ENCODE measurements at places on chromosomes 5 and 9. TPM values are rescaled to one million over a fixed set of nuclear protein-coding genes. Genes with fewer than 3 reads are reported as not detected.

DNA sequence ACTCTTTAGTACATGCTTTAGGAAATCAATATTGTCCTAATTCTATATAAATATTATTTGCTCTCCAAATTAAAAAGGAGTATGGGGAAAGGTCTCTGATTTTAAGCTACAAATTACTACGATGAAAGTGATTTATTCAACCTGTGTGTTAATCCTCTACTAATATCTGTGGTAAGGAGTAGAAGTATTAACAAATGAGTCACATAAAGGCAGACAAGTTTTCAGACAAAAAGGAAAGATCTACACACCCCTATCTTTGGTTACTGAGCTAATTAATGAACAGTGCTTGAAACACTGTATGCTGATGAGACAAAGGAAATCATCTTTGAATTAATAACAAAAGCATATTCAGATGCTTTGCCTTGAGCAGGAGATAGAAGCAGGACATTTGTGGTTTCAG is 15.9 kb downstream of the LOX start:
- no peak overlapping the region for H3K4me3 ChIP-seq
- no peaks in the 10 kb centered on the region for H3K36me3 ChIP-seq
- H3K27me3 ChIP-seq: no peaks in the 10 kb centered on the region

DNA sequence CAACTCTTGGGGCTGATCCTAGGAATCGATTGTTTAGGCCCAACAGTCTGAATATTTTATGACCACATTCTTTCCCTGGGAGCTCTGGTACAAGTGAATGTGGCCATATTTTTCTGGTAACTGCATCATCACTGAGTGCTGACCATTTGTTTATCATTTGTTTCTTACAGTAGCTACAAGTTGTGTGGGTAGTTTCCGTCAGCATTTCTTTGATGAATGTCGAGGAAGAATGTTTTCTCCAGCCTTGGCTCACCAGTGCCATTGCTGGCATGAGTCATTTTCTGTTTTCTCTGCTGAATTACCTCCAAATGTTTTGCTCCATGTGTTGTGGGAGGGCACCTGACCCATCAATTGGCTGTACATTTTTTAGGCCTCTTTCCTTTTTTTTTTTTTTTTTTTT is 14.1 kb upstream of the CARD19 start:
- no peaks in the 10 kb centered on the region for H3K27me3 ChIP-seq
- DNase-seq: peak; percentile 5
- no peaks in the 10 kb centered on the region for H3K4me1 ChIP-seq

- no peak for DNase-seq
- no peak overlapping the region for H3K27ac ChIP-seq
- no peak overlapping the region for H3K4me3 ChIP-seq
- no peaks in the 10 kb centered on the region for H3K36me3 ChIP-seq
- no peaks in the 10 kb centered on the region for H3K4me1 ChIP-seq
These were observed 219.5 kb upstream of the TMEM161B start for GRCh38 chr5:88488130-88488529.

DNA sequence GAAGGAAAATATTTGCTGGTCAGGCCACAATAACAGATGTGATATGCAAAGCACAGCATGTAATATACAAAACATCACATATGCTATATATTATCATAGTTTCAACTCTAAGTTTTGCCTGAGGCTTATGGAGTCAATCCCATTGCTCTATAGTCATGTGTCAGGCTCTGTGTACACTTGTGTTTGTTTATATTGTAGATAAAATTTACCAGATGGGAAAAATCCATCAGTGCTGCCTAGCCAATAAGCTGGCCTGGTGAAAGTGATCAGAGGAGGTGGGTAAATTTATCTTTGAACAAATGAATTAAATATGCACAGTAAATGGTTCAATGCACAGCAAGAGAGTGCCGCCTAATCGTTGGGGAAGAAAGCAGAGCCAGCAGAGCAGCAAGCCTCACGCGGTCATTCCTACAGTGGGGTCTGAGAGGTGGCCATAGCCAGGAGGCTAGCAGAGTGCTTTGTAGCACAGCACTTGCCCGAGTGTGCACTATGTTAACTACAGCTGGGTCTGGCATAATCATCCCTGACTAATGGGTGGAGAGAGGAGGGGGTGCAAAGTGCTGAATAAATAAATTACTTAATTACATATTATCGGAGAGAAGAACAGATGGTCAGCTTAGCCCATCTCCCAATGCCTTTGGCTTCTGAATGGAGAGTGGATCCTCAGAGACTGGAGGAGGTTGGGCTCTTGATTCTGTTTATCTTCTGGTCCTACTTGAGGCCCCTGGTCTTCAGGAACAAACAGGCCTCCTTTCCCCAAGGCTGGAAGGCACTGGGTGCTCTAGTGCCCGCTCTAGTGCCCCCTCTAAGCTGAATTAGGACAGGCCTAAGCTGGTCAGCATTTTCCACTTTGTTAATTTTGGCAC is 153.5 kb downstream of the MAT2B start:
- H3K36me3 ChIP-seq: no peaks in the 10 kb centered on the region
- H3K27me3 ChIP-seq: no peaks in the 10 kb centered on the region
- DNase-seq: no peak
- no peak overlapping the region for H3K27ac ChIP-seq
- peaks cover 16% of the 10 kb centered on the region for H3K4me1 ChIP-seq

DNA sequence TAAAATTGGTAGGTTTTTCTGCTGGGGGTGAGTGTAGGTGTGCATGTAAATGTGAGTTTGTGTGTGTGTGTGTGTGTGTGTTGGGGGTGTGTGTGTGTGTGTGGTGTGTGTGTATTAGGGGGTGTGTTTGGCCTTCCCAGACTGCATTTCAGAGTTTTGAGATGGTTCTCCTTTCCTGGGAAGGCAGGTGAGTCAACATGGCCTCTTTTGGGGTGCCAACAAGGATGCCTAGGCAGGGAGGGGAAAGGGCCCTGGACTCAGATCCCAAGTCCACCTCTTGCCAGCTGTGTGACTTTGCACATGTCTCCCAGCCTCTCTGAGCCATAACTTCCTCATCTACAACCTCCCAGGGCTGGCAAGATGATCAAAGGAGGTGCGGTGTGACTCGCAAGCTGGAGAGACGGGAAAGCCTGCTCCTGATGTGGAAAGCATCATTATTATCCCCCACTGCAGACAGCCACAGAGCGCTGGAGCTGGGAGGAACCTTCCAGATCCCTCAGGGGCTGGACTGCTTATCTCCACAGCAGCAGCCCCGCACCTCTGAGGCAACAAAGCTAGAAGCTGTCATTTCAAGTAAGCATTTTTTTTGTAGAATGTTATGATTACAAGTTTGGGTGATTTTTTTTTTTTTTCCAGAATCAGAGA is 63.5 kb upstream of the TBC1D2 start:
- no peak overlapping the region for H3K27ac ChIP-seq
- no peak for DNase-seq
- H3K4me1 ChIP-seq: no peaks in the 10 kb centered on the region
- H3K27me3 ChIP-seq: no peaks in the 10 kb centered on the region
- no peak overlapping the region for H3K4me3 ChIP-seq
- H3K36me3 ChIP-seq: no peaks in the 10 kb centered on the region

DNA sequence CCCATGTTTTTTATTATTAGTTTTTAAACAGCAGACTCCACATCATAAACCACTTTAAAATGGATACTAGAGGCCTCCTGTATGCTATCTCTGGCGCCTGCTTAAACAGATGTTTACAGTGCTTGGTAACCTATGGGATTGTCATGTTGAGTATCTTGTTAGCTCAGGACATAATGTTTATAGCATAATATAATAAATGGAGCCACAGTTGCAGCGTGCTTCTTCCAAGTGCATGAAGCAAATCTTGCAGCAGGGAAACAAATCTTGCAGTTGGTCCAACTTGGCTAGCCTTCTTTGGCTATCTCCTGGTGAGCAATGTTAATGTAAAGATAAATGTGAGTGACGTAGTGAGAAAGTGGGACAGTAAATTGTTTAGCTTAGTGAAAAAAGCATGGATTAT is 2.8 kb downstream of the GHR start:
- H3K4me1 ChIP-seq: no peaks in the 10 kb centered on the region
- no peak for DNase-seq
- H3K27ac ChIP-seq: no peak overlapping the region
- no peaks in the 10 kb centered on the region for H3K36me3 ChIP-seq

DNA sequence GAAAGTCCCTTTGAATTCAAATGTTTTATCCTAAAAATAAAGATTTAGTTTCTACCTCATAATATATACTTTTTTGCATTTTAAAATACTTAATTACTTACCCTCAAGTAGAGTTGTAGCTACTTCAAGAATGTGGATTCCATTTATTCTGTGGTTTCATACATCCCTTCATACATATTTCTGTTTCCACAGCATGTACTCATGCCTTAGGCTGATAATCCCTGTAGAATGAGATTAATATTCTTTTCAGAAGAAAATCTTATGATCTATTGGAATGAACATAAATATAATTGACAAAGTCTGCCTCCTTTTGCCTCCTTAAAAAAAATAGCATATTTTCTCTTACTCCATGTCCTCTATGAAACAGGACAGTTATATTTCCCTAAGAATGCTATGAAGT is 465.7 kb downstream of the DTWD2 start:
- no peaks in the 10 kb centered on the region for H3K4me1 ChIP-seq
- no peaks in the 10 kb centered on the region for H3K36me3 ChIP-seq
- no peak overlapping the region for H3K4me3 ChIP-seq
- H3K27me3 ChIP-seq: no peaks in the 10 kb centered on the region
- no peak overlapping the region for H3K27ac ChIP-seq
- DNase-seq: no peak

- DNase-seq: no peak
- no peak overlapping the region for H3K4me3 ChIP-seq
- H3K36me3 ChIP-seq: no peaks in the 10 kb centered on the region
- H3K4me1 ChIP-seq: no peaks in the 10 kb centered on the region
- H3K27ac ChIP-seq: no peak overlapping the region
- H3K27me3 ChIP-seq: no peaks in the 10 kb centered on the region
These were observed 73.4 kb downstream of the GABBR2 start for GRCh38 chr9:98635374-98635773.

DNA sequence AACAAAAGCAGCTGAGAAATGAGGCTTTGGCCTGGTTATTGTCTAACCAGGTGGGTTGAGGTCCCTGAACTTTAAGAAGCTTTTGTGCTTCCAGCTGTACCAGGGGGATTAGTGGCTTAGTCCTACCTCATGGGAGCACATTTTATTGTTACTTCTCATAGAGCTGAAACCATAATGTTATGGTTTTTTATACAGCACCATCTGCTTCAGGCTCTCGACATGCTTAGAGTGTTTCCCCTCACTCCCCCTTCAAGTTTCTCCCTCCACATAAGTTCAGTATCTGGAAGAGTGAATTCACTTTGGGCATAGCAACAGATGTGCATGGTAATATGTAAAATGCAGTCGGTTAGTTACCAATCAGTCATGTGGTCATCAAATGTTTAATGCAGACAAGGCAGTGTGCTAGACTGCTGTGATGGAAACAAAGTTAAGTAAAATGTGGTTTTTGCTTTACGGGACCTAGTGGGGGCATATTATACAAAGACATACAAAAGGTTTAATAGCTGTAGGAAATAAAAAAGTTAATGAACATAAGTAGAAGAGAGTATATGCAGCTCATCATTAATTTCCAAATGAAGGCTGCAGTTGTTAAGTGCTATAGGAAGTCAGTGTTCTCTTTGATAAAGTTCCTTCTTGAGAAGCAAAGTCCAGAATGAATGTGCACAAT is 95.9 kb upstream of the SPRY4 start:
- no peak overlapping the region for H3K4me3 ChIP-seq
- no peak for DNase-seq
- no peaks in the 10 kb centered on the region for H3K36me3 ChIP-seq
- H3K27me3 ChIP-seq: no peaks in the 10 kb centered on the region

DNA sequence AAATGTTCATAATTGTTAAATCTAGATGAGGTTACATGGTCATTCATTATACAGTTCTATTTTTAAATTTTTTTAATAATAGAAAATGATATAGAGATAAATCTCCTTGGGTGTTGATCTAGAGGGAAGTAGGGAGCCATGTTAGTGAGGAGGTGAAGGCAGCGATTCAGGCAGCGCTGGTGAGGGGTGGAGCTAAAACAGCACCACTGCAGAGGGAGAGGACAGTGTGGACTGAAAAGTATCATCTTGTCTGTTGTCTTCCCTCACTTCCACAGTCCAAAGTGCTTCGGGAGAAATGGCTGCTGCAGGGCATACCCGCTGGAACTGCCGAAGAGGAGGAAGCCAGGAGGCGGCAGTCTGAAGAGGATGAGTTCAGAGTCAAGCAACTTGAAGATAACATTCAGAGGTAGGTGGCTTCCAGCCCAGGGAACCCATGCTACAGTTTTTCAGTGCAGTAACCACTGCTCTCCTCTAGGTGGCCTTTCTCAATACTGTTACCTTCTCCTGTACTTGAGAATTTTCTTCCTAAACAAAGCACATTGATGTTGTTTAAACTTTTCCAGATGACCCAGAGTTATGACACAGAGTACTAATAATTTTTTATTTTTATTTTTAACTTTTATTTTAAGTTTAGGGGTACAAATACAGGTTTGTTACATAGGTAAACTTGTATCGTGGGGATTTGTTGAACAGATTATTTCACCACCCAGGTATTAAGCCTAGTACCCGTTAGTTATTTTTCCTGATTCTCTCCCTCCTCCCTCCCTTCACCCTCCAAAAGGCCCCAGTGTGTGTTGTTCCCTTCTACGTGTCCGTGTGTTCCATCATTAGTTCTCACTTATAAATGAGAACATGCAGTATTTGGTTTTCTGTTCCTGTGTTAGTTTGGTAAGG is 100.5 kb downstream of the PALM2AKAP2 start:
- no peak for DNase-seq
- H3K27me3 ChIP-seq: no peaks in the 10 kb centered on the region
- no peak overlapping the region for H3K4me3 ChIP-seq
- H3K4me1 ChIP-seq: no peaks in the 10 kb centered on the region
- no peaks in the 10 kb centered on the region for H3K36me3 ChIP-seq

- no peaks in the 10 kb centered on the region for H3K27me3 ChIP-seq
- no peaks in the 10 kb centered on the region for H3K36me3 ChIP-seq
- H3K4me3 ChIP-seq: no peak overlapping the region
- DNase-seq: no peak
- no peak overlapping the region for H3K27ac ChIP-seq
- no peaks in the 10 kb centered on the region for H3K4me1 ChIP-seq
These were observed 440.9 kb downstream of the ENC1 start for GRCh38 chr5:74199436-74200210.

DNA sequence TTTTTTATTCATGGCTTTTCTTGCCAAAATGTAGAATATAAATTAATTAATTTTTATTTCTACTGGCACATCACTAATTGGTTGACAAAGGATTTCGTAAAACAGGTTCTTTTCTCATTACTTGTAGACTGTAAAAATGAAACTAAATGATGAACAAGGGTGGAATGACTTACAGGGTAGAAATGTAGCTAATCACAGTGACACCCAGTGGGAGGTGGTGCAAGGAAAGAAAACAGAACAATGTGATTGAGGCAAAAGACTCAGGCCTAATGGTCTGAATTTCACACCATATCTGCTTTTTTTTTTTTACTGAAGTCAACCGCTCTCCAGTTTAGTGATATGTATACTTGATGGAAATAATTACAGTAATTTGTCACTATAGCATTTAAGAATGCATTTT is 28.9 kb downstream of the GABRG2 start:
- H3K4me1 ChIP-seq: no peaks in the 10 kb centered on the region
- H3K36me3 ChIP-seq: no peaks in the 10 kb centered on the region
- no peak overlapping the region for H3K27ac ChIP-seq

The SPARC gene
- total RNA-seq: 258 TPM

The CD14 gene
- 48.3 TPM for total RNA-seq

The PCDHA12 gene
- total RNA-seq: not detected

The TXN gene
- 498 TPM for total RNA-seq

The SV2C gene
- 0.20 TPM for total RNA-seq

The F2RL1 gene
- total RNA-seq: 139 TPM

The LCN15 gene
- 3.4 TPM for total RNA-seq

The N4BP3 gene
- total RNA-seq: 2.2 TPM

The PTCH1 gene
- 18.7 TPM for total RNA-seq

The PKD2L2 gene
- total RNA-seq: not detected

The GPR150 gene
- total RNA-seq: 0.27 TPM
